Vagina (tissue), 2 donors: ENCODE measurements at places on chromosomes 13 and 19.

GRCh38 chr19:15288146-15288963, 44.0 kb downstream of the BRD4 start:
- DNase-seq: no peak

GRCh38 chr19:12880551-12881171, 588 bp downstream of the DNASE2 start:
- DNase-seq: no peak

GRCh38 chr19:31438401-31439269, 89.4 kb upstream of the TSHZ3 start:
- DNase-seq: no peak

DNA sequence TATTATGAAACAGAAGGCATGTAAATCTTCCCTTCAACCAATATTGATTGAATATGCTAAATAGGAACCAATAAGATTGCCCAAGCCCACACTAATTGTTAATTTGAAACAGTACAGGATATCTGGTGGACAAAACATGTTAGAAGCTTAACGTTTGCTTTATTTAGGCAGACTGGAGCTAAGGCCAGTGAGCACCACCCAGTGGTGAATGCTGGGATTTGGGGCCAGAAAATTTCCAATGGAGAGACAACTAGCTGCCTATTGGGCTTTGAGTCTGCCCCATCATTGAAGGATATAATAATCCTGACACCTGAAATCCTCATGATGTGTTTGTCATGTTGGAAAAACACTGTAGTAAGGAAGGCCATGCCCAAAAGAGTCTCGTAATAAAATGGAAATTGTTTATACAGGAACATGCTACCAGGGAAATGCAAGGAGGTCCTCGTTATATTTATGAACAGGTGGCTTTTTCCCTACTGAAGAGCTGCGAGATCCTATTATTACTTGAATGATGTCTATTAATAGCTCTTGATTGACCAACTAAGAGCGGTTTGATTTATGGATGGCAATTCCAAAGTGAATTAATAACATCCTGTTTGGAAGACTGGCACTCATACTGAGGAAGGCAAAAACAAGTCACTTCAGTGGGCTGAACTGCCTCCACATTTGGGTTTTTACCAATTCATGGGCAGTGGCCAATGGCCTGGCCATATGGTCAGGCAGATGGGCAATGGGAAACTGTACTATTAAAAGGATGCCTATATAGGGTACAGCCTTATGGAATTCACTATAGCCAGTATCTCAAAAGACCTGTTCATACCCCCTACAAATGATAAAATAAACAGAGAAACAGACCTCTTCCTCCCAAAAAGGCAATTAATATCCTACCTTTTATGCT, 8.7 kb downstream of the SIGLECL1 start:
- DNase-seq: no peak

- no peak for DNase-seq
Observed at GRCh38 chr13:80340651-80341100, 250 bp downstream of the SPRY2 start.
